ENCODE measurements at places on chromosomes 11 and 22.
A peak's percentile ranks its signal among the peaks of the same experiment; 100 is the strongest.

DNA sequence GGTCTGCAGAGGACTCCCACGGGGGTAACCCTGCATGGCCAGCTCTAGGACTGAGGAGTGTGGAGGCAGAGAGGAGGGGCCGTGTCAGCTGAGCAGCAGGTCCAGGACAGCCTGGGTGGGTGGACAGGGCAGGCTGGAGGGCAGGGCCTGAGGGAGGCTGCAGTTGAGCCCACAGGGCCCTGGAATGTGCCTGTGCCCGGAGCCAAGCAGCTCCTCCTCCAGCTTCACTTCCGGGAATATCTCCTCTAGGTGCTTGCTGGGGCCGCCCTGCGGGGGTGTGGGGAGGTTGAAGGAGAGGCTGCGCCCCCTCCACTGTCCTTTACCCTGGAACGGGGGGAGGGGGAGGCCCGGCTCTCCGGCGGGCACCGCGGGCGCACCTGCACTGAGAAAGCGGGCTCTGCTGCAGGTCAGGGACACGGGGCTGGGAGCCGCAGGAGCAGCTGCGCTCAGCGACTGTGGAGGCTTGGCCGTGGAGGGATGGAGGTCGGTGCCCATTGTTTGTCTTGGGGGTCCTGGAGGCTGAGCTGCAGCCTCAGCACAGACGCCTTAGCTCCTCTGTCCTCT, 1293.2 kb downstream of the BRD1 start:
- ATAC-seq = no peak

GRCh38 chr11:6632116-6633073, 13.2 kb upstream of the TPP1 start:
- no peak for ATAC-seq

DNA sequence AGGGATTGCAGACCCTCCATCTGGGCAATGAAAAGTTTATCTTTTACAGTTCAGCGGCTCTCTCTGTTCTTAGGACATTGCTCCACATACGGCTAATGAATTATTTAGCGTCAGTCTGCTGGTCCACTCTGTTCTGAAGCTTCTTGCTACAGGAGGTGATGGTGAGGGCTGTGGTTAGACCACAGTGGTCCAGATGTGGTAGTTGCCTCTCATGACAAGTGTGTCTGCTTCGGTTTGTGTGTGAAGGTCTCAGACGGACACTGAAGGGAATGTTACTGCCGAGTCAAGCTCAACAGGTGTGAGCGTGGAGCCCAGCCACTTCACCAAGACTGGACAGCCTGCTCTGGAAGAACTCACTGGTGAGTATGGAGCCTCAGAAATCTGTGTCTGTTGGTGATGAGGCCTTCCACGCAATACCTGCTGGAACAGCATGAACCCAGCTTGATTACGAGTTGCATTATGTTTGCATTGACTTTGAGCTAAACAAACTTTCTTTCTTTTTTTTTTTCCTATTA, 220.8 kb downstream of the DBX1 start:
- ATAC-seq = no peak

DNA sequence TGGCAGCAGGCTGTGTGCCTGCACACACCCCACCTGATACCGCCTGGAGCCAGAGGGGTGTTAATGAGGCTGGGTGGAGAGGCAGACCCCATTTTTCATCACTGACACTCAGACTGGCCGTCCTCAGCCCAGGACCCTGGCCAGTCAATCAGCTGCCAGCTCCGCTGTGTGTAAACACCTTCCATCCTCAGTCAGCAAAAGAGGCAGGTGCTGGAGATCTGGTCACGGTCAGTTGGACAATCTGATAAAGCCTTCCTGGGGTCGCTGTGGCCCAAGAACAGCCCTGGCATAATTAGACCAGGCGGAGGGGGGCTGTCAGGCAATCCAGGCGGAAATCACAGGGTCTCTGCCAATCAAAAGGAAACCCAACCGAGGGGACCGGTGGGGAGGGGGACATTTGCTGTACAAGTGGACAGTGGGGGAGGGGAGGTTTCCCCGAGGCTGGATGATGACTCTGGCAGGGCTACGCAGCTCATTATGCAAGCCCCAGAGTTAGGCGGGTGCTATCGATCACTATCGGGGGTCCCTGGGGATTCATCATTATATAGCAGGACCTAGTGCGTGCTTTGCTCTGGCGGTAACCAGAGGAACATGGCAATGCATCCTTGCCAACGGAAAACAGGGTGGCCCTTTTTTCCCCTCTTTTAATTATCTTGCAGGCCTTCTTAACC, 72.9 kb downstream of the ABTB2 start:
- ATAC-seq = no peak

- peak; percentile 54 for ATAC-seq
Observed at GRCh38 chr22:43848366-43849171, 13.7 kb downstream of the SULT4A1 start.

GRCh38 chr11:57410287-57410686, 16.6 kb downstream of the SLC43A3 start:
- peak; percentile 18 for ATAC-seq

DNA sequence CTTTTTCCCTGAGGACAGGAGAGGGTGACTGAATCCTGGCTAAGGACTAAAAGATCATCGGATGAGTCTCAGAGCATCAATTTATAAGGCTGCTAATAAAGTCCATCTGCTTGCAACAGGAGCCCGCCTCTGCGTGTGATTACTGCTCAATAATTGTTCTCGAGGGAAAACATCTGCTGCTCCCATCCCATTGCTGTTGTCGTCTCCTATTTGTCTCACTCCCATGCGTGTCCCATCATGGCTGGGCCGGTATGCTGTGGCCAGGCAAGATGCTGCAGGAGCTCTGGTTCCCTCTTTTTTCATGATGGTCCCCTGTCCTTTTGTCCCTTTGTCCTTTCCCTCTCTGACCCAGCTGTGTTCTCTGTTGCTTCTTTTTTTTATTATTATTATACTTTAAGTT, 121.2 kb downstream of the SPATA19 start:
- ATAC-seq = no peak

Data from SK-N-SH treated with all-trans-retinoic acid at 6 μM for 48 hours (cell line).